ENCODE measurements at places on chromosomes 6 and 20.

DNA sequence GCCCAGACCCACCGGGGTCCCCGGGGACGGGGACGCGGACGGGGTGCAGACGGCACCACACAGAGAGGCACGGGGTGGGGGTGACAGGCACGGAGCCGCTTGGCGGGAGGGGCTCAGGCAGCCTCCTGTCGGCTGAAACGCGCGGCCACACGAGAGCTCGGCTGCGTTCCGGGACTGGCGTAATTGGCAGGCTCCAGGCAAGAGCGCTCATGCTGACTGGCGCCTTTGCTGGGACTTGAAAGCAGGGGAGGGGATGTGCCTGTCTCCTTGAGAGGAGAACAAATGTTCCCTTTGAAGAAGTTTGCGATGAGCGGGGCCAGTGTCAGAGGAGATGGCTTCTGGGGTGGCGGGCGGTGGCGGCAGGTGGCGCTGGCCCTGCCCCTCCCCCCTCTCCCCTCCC, 25.8 kb downstream of the BHLHE23 start:
- peak; percentile 31 for DNase-seq

DNA sequence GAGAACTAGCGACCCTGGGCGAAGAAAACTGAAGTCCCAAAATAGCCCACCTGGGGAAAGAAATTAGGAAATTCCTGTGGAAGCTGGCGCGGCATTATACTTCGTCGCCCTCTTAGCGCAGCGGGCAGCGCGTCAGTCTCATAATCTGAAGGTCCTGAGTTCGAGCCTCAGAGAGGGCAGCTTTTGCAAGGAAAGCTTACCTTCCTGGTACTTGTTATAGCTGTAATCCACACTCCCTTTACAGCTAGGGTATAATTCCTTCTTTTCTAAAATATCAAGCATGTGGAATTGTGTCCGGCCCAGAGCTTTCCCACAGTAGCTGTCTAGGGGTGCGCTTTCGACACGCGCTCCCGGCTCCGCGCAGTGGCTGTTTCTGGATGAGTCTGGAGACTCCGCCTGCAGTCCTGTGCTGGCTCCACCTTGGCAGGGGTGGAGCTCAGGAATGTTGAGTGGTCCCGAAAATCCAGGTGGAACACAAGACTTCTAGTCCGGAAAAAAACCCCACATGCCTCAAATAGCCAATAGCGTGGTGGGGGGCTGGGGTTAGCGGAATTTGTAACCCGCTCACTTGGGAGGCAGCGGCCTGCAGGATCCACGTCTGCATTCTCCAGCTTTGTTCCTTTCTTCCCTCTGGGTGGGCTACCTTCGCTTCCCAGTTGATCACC, 83.7 kb upstream of the ZNF322 start:
- peak; percentile 82 for DNase-seq

DNA sequence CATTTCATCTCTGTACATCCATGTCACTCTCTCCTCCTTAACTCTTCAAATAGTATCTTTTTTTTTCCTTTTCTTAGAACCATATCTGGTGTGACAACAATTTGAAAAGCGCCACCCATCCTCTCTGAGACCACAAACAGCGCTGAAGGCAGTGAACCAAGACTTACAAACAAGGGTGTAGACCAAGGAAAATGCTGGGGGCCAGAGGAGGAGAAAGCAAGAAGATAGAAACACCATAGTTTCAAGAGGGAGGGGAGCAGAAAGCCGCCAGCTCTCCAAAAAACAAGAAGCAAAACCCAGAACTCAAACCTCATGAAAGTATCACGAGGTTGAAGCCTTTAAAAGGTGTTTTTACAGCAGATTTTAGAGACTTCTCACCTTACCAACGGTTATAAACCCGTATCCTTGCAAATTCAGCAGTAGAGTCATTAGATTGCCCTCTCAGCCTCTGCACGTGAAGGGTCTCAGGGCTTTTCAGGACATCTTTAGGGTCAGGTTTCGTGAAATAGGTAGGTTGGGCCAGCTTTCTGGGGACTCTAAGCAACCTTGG, 13.3 kb upstream of the RIPOR2 start:
- DNase-seq, result no peak

DNA sequence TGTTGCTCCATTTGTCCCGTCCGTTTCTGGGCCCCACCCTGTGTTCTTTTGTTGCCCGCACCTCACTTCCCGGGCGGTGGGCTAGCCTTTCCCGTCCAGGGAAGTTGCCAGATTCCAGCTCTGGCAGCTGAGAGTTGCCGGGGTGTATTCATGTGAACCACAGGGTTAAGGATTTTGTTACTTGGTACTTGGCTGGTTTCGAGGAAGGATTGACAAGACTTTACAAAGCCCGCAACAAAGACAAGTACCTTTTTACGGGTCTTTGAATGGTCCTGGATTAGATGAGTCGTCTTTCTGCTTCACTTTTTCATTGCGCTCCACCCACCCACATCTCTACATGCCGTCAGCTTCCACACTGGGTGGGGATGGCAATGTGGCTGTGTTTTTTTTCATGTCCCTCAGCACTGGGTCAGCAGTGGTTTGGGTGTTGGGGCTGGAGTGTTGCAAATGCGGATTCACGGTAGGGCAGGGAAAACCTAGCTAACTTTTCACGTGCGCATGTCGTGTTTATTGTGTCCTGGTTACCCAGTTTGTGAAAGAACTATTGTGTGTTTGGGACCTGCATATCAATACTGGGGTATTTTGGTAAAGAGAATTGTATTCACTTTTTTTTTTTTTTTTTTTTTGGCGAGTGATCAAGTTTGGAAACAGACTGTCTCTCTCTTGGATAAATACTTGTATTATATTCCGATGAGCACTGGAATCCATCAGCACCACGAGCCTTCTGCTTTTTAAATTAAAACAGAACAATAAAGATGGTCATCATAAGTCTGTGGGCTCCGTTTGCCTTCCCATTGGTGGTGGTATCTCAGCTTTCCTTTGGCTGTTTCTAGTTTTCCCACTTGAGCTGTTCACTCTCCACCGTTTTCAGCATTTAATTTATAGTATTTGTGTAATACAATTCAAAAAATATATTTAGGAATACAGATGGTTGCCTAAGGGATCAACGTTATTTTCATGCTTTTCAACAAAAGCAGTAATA, 1.2 kb downstream of the DUSP22 start:
- DNase-seq, result peak; percentile 26

DNA sequence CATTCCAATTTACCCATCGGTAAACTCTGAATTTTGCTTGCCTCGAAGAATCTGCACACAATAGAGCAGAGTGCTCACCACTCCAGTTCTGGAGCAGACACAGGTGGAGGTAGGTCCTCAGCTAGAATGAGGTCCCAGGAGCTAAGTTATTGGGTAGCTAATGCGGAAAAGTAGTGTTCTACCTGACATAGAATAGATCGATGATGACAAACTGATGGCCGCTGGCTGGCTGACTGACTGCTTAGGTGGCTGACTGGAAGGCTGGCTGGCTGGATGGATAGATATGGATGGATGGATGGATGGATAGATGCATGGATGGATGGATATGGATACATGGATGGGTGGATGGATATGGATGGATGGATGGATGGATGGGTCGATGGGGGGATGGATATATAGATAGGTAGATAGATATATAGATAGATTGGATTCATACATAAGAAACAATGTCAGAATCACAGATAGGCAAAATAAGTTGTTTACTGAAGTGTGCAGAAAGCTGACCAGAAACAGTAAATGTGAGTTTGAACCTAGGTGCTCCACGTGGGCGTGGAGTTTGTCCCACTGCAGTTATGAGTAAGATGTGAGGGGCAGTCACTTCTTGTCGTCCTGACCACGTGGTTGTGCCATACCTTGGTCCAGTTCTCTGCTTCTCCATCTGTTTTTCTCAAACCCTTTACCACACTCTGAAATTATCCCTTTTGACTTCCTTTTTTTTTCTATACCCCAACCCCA, 62.1 kb downstream of the TBXT start:
- DNase-seq, result no peak

GRCh38 chr20:1368448-1369199, 24.2 kb downstream of the FKBP1A start:
- DNase-seq, result peak; percentile 82

GRCh38 chr6:6901205-6901719, 206.5 kb upstream of the RREB1 start:
- no peak for DNase-seq

DNA sequence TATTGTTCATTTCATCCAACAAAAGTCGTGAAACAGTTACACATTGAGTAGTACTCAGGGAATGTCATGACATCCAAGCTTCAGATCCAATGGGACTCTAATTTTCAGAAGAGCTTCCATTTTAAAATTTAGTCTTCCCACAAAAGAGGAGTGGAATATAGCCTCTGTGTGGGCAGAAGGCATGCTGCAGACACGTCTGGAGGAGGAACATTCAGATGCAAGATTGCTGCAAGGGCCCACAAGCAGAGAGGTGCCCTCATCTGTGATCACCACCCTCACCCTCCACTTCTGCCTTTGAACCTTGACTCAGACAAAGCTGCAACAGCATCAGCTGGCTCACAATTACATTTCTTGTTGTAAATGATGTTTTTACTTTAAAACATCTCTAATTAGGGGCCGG, 29.9 kb downstream of the NRN1 start:
- DNase-seq, result no peak

- no peak for DNase-seq
Observed at GRCh38 chr20:51492167-51493092, 50.1 kb downstream of the NFATC2 start.

DNA sequence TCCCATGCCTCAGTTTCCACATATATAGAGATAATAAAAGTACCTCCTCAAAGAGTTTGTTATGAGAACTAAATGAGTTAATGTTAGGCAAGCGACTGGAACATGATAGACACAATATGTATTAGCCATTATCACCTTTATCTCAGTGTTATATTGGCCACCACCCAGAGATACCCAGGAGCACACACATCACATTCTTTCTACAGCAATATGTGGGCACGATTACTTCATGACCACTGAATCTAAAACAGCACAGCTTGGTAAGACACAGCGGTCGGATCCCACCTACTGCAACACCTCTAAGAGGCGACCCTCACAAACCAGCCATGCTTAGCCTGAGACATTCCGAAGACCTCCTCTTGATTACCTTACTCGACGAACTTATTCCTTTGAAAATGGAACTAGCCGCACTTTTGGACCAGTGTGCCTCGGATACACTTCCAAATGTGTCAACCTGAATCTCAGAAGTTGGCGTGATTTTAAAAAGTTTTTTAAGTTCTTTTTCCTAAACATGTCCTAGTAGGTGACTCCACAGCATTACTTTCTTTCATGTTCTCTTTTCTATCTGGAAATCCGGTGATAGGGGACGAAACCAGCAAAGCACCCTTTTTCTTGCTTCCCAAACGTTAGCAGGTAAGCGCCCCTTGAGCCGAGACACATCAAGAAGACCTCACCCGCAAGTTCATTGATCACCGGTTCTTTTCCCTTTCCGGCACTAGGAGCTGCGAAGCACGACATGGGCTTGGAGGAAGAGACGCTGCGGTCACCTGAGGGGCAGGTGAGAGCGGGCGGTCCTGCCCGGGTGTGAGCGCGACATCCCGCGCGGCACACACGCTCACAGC, 923 bp downstream of the GMDS start:
- no peak for DNase-seq

DNA sequence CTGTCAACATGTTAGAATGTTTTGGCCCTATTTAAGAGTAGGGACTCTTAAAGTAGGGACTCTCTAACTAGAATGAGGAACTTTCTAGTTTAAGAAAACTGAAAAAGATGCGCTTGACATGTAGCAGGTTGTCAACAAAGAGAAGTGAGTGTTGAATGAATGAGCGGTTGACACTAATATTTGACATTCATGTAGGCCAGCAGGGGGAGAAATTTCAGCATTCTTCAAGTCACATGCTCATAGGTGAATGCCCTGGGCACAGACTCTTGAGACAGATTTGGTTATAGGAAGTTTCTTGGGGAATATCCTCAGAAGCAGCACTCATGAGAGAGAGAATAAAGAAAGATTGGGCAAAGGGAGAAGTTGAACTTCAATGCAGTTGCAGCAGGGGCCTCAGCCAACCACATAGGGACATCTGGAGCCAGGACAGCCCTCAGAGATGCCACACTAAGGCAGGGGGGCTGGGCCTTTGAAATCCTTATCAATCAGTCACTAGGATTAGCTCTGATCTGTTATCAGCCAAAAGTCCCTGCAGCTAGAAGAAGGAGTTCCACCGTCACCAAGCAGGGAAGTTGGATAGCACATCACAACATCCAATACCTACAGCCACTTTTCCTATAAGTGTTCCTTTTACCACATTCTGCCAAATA, 145.1 kb upstream of the FKBP1C start:
- no peak for DNase-seq

- DNase-seq, result no peak
Observed at GRCh38 chr6:130724089-130724488, 103.1 kb upstream of the SMLR1 start.

- DNase-seq, result no peak
Observed at GRCh38 chr20:40675599-40676221, 13.3 kb downstream of the MAFB start.

DNA sequence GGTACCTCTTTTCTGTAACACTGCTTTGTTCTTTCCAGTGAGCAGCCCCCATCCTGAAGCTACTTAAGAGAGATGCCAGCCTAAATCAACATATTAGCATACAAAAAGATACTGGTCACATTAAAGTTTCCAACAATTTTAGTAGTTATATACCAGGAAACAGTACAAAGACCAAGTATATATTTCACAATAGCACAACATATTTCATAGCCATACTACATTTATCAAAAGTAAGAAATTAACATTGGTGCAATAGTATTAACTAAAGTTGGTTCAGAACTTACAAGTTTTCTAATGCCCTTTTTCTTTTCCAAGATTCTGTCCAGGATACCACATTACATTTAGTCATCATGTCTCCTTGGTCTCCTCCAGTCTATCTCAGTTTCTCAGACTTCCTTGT, 641.0 kb upstream of the GJE1 start:
- no peak for DNase-seq

GRCh38 chr6:26118999-26119398, 31.8 kb downstream of the HFE start:
- DNase-seq, result peak; percentile 38

DNA sequence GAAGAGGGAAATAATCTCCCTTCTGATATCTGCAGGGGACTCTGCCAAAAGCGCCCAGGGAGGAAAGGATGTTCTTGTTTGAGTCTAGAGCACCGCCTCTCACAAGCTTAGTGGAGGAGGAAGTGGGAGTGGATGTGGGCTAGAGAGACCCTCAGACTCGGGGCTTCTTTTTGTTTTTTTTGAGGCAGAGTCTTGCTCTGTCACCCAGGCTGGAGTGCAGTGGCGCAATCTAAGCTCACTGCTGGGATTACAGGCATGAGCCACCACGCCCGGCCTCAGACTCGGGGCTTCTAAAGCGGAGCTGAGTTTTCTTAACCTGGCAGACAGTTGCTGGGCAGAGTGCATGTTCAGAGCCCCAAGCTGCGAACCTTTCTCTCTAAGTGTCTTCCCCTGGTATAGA, 310.8 kb downstream of the BMP7 start:
- no peak for DNase-seq

DNA sequence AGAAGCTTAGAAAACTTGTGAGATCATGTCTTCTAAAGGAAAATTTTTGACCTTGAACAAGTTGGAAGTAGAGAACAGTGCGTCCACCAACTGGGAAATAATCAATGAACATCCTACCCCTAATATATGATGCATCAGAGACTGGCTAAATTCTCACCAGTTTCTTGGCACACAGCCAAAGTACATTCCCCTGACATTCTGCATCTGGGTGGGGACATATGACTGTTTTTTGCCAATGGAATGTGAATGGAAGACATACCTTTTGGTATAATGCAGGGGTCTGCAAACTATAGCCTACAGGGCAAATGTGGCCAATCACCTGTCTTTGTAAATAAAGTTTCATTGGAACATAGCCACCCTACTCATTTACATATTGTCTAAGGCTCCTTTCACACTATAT, 84.7 kb downstream of the HAO1 start:
- DNase-seq, result no peak
